ENCODE measurements at places on chromosomes 1 and 21.

GRCh38 chr1:29824025-29824424 is 587.7 kb downstream of the PTPRU start:
- DNase-seq, result no peak

DNA sequence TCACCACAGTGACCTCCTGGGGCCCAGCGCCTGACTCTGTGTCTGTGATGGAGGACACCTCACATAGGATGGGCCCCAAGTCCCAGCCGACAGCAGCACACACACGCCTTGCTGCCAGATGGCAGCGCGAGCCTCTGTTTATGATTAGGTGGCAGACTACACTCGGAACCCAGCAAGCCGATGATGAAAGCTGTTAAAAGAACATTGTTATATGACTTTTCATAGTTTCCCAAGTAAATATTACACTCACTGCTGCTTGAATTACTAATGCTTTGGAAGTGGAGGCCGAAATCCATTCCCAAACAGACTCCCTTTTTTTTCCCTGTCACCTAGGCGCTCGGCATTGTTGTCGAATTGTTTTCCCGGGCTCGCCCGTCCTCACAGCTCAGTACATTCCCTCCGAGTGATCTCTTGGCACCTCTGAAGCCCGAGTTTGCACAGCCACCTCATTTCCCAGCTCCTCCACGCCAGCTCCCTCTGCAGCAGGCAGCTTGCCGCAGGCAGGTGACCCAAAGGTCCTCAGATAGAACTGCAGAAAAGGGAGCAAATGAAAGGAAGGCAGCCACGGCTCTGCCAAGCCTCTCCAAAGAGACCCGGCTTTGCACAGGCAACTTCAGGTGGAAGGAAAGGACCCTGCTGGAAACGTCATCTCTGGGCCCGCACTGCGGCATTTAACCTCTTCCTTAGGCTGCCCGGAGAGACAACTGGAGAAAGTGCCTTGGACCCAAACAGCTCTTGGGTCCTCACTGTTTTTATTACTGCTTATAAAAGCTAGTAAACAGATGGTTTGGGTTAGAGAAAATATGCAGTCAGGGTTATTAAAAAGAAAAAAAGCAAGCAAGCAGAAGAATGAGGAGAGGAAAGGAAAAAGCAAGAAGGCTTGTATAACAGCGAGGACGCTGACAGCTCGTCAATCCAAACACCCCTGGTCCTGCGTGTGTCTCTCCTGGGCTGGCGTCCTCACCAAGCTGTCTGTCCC is 72.2 kb upstream of the SLC25A33 start:
- no peak for DNase-seq

- no peak for DNase-seq
Observed at GRCh38 chr1:26728645-26729044, 32.8 kb downstream of the ARID1A start.

DNA sequence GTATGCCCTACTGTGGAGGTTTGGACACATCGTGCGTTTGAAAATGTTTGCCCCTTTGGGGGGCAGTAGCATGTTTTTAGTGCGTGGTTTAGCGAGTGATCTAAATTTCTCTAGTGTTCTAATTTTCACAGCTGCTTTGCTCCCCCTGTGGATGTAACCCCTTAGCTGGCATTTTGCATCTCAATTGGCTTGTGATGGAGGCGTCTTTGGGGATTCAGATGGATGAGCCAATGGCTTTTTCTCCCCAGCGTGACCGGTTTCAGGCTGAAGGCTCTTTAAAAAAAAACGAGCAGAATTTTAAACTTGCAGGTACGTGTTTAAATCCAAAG is 836 bp downstream of the CDC7 start:
- DNase-seq, result no peak

DNA sequence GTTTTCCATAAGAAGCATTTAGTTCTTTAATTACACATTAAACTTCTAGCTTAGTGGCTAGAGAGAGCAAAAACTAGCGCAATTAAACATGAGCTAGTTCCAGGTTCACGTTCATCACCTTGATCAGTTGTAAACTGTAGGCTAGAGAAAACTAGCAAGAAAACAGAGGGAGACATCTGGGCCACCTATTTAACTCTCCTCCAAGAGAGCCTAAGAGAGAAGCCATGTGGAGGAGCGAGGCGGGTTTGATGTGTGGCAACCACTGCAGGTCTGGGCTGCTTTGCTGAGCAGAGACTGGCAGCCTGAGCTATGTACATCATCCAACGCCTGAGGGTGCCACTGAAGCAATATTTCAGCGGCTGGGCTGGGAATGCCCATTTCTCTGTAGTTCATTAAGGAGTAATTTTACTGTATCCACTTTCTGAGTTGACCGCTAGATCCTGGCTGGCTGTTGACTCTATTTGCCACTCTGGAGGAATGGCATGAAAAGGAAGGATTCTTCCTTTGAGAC is 252.9 kb downstream of the DYRK1A start:
- DNase-seq, result no peak

- no peak for DNase-seq
Observed at GRCh38 chr1:185556561-185556960, 177.6 kb upstream of the HMCN1 start.

DNA sequence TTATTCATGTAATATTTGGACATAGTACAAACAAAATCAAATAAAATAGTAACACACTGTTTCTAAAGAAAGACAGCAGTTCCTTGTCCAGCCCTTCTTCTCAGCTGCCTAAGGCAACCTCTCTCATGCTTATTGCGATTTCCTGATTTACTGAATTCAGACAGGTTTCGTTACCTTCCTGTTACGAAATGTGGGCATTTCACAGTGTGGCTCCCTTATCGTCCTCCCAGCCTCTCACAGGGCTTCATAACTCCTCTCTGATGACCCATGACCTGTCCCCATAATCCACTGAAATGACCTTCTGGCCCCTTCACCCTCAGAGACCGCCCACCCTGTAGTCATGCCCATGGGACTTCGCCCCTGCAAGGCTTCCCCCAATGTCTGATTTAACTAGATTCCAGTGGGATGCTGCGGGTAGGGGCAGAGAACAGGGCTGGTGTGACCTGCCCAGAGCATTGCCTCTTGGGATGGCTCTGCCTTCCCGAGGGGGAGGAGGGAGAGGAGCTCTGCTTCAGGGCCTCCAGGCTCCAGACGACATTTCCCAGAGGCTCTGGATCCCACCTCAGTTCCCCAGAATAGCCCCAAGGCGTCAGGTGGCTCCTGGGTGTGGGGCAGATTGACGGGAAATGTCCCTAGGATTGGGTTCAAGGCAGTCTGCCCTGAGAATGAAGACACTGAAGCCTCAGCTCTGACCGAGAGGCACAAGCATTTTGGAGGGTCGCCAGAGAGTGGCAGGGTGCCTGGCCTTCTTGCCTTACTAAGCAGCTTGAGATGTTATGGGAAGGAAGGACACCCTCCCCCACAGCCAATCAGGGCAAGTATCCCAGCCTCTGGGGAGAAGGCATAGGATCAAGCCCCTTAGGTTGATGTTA is 20.6 kb downstream of the PADI2 start:
- DNase-seq, result no peak

- no peak for DNase-seq
Observed at GRCh38 chr1:106677721-106678120, 378.8 kb upstream of the PRMT6 start.

DNA sequence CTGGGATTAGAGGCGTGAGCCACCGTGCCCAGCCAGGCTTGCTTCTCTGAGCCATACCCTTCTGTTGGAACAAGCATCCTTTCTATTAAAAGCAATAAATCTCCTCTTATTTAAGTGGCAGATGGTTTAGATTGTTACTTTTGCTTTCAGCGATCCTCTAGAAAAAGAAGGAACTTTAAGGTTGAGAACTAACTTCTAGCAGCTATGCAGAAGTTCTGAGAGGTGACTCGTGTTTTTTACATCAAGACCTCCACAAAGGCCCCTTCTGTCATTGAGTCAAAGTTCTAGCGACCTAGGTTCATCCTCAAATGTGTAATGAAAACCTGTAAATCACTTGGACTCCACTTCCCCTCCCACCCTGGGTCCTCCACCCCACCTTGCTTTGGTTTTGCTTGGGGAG is 30.8 kb downstream of the PLEKHO1 start:
- no peak for DNase-seq

DNA sequence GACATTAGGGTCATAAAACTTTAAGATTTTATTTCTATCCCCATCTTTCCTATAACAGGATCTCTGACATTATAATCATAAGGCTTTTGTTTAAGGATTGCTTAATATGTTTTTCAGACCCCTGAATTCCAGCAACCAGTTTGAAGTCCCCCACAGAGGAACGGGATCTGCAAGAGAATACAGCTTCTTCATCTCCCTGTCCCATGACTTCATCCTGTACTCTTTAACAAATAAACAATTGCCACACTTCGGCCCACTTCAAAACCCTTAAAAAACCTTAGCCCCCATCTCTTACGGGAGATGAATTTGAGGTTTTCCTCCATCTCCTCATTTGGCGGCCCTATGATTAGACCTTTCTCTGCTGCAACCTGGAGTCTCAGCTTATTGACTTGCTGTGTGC is 35.8 kb downstream of the TESK2 start:
- no peak for DNase-seq

DNA sequence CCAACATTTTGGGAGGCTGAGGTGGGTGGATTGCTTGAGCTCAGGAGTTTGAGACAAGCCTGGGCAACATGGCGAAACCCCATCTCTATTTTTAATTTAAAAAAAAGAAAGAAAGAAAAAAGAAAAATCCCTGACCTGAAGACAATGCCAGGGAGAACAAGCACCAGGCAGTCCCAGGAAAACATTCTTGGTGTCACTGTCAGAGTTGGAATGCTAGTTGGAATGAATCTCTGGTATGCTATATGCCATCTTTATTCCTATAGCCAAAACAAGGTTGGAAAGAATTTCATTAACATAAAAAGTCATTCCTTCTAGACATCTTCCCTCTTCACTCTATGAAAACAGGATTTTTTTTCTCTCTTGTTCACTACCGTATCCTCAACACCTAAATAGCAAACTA is 2.8 kb downstream of the DNAJC8 start:
- DNase-seq, result no peak

DNA sequence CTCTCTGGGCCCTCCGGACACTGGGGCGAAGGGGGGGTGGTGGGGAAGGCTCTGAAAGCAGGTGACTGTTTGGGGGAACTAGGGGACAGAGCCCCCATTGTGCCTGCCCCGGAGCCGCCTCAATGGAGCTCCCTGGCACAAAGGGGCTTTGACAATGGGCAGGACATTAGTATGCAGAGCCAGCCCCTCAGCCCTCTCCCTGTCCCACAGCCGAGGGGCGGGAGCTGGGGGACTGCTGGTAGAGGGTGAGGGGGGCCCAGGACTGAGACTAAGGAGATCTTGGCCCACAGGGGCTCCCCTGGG is 7.8 kb downstream of the KCNJ10 start:
- DNase-seq, result no peak

DNA sequence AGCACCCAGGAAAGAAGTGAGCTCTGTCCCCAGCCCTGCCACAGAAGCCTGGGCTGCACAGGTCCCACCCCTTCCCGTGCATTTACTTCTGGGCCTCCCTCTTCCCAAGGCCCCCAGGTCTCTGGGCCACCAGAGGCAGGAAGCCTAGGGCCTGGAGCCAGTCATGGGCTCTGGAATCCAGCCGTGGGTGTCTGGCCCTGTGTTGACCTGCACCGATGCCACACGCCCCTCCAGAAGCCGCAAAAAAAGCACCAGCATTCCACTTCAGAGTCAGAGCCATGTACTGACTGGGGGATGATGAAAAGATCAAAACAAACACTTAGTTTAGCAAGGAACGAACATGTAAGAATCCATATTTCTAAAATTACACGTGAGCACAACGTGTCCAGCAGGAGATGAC is 141.7 kb downstream of the NPHP4 start:
- no peak for DNase-seq

DNA sequence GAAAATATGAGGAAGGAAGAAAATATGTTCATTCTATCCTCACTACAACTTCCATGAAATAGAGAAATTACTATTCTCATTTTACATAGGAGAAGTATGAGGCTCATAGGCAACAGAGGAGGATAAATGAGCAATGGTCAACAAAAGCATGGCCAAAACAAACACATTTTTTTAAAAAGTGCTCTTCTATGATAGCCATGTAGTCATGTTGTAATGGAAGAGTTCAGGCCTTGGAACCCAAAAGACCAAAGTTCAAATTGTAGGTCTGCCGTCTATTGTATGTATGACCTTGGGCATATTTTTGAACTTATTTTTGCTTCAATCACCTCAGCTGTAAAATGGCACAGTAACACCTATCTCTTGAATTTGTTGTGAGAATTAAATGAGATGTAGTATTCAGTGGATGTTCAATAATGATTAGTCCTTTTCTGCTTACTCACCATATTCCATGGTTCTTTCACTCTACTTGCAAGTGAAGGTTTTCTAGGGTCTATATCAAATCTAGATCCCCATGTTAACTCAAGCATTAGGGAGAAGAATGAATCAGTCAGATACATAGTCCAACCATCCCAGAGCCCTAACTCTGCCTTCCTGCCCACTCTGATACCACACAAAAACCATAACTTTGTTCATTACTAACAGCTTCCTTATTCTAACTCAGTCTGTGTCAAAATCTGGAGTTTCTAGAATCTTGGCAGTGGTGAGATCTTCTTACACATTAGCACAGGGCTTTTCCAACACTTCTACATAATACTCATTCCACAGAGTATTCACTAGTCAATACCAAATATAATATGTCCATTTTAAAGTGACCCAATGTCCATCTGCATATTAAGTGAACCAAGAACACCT is 353.2 kb downstream of the PLPP3 start:
- DNase-seq, result no peak

DNA sequence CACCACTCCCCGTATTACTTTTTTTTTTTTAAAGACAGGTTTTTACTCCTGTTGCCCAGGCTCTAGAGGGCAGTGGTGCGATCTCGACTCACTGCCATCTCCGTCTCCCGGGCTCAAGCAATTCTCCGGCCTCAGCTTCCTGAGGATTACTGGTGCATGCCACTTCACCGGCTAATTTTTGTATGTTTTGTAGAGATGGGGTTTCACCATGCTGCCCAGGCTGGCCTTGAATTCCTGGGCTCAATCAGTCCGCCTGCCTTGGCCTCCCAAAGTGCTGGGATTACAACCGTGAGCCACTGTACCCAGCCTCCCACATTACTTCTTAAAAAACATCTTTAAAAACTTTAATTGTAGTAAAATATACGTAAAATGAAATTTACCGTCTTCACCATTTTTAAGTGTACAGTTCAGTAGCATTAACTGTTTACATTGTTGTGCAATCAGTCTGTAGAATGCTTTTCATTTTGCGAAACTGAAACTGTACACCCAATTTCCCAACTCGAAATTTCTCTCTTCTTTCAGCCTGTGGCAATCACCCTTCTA is 77.0 kb downstream of the ZMYM4 start:
- DNase-seq, result no peak

DNA sequence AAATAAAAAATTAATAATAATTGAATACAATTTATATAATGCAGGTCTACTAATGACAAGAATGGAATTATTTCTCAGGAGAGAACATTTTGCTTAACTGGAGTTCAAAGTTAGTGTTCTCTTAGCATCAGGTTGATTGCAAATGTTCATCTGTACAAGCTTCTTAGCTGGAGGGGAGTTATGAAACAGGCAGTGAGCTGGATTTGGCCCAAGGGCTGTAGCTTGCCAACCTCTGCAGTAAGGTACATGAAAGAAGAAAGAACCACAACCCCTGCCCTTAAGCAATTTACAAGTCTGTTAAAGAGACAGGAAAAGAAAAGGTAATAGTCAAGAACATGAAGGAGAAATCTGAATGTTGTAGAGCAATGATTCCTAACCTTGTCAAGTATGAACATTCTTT is 17.0 kb downstream of the LPGAT1 start:
- no peak for DNase-seq
